Peyer's patch (tissue), 4 donors: ENCODE measurements at places on chromosomes 3 and 15. TPM values are rescaled to one million over a fixed set of nuclear protein-coding genes. Genes with fewer than 3 reads are reported as not detected.

VEPH1 gene
- total RNA-seq: 5.8 TPM

GLDN gene
- not detected for total RNA-seq

CYP8B1 gene
- total RNA-seq: not detected

ISLR gene
- 22.8 TPM for total RNA-seq

BCL2A1 gene
- total RNA-seq: not detected

NR1I2 gene
- total RNA-seq: 356 TPM

- H3K4me1 ChIP-seq: no peaks in the 10 kb centered on the region
- no peaks in the 10 kb centered on the region for H3K36me3 ChIP-seq
- DNase-seq: no peak
- no peak overlapping the region for H3K27ac ChIP-seq
These were observed 411.1 kb upstream of the RGMA start for GRCh38 chr15:93500155-93500554.

- no peaks in the 10 kb centered on the region for H3K27me3 ChIP-seq
- no peak overlapping the region for H3K4me3 ChIP-seq
- H3K27ac ChIP-seq: no peak overlapping the region
These were observed 558.3 kb downstream of the NR2F2 start for GRCh38 chr15:96888764-96889163.

DNA sequence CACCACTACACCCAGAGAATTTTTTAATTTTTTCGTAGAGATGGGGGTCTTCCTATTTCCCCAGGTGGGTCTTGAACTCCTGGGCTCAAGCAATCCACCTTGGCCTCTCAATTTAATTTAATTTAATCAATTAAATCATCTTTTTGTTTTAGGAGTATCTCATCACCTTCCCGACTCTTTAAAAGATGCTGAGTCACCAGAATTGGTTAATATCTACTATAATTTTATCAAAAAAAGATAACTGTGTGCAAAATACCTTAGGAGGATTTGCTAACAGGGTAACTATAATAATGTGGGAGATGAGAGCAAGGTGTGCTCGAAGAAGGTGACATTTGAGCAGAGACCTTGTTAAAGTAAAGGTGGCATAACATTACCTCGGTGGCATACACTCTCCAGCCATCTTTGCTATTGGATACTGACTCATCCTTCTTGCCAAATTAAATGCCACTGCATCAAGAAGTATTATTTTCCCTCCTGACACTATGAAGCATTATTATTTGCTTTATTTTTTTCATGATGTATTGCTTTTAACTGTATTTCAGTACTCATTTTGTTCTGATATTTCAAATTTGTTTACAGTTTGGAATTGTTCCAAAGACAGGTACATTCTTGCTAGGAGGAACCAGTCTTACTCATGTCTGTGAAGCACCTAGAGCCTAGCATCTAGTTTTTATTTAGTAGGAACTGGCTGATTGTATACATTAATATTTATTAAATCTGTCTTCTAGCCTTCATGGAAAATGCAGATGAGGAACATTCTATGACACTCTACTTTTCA is 200.7 kb downstream of the MBNL1 start:
- H3K4me3 ChIP-seq: no peak overlapping the region
- H3K27ac ChIP-seq: no peak overlapping the region
- peaks cover 10% of the 10 kb centered on the region for H3K36me3 ChIP-seq
- no peaks in the 10 kb centered on the region for H3K27me3 ChIP-seq
- peaks cover 4% of the 10 kb centered on the region for H3K4me1 ChIP-seq

- no peaks in the 10 kb centered on the region for H3K27me3 ChIP-seq
- H3K4me3 ChIP-seq: no peak overlapping the region
- no peaks in the 10 kb centered on the region for H3K4me1 ChIP-seq
- peaks cover 3% of the 10 kb centered on the region for H3K36me3 ChIP-seq
- no peak for DNase-seq
These were observed 16.0 kb downstream of the SEC61A1 start for GRCh38 chr3:128068156-128068620.

GRCh38 chr15:101597360-101597928 is 54.7 kb downstream of the TM2D3 start:
- no peak overlapping the region for H3K4me3 ChIP-seq
- DNase-seq: no peak
- H3K27me3 ChIP-seq: no peaks in the 10 kb centered on the region

DNA sequence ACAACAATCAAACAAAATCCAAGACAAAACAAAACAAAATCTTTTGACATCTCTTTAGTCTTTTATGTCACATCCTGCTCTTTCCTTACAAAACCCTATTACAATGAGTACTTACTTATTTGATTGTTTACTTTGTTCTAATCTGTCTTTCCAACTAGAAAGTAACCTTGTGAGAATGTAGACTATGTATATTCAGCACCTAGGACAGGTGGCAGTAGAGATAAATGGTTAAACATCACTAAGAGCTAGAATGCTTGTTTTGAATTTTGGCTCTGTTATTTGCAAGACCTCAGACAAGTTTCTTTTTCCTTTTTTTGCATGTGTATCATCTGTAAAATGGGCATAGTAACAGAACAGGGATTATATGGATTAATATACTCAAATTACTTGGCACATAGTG is 33.1 kb upstream of the NAALADL2 start:
- H3K27ac ChIP-seq: no peak overlapping the region
- H3K4me3 ChIP-seq: no peak overlapping the region
- no peaks in the 10 kb centered on the region for H3K36me3 ChIP-seq
- H3K27me3 ChIP-seq: no peaks in the 10 kb centered on the region
- H3K4me1 ChIP-seq: no peaks in the 10 kb centered on the region

DNA sequence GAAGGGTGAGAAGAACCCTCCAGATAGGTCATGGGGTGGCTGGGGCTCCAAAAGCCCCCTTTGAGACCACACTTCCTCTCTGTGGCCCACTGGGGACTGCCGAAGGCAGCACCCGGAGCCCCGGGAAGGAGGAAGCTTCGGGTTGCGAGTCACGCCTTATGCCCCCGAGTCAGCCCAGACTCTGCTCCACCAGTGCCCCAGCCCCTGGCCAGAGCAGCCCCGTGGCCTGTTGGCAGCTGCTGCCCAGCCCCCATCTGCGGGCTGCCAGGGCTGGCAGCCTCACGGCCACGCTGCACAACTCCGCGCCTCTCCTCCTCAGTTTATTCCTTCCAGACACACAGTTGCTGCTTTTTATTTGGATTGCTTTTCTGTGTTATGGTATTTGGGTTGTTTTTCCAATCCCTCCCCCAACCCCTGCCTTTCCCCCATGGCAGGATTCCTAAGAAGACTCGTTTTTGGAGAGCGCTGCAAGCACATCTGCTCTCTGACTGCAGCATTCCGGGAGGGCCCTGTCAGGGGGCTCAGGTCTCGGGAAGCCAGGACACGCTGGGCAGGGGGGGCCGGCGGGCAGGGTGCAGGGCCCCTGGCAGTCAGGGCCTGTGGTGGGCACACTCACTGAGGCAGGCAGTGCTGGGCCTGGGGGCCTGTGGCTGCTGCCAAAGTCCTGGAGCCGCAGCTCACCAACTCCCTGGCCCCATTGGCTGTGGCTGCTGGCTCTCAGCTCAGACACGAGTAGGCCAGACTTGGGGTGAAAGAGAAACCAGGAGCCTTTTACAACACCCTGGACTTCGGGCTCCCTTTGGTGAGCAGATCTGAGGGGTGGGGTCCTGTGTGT is 20.2 kb downstream of the MAGEF1 start:
- DNase-seq: peak; percentile 25
- no peaks in the 10 kb centered on the region for H3K4me1 ChIP-seq
- H3K36me3 ChIP-seq: no peaks in the 10 kb centered on the region
- peak overlapping the region; percentile 32 for H3K27ac ChIP-seq

DNA sequence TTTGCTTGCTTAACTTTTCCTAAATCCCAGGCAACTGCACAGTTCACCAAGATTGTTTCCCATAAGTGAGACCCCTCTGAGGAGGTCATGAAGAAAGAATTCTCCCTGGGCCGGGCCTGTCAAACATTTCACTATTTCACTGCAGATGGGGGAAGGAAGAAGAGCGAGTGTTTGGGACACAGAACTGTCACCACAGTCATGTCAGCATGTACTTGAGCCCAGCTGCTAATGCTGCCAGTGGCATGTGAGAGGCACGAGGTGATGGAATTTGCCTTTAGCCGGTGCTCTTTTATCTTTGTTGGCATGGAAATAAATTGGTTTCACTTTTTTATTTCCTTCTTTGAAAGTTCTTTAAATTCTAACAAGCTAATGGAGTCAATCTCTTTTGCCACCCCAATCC is 277.9 kb upstream of the GADL1 start:
- H3K4me1 ChIP-seq: no peaks in the 10 kb centered on the region
- no peaks in the 10 kb centered on the region for H3K27me3 ChIP-seq
- no peak overlapping the region for H3K27ac ChIP-seq
- no peaks in the 10 kb centered on the region for H3K36me3 ChIP-seq

GRCh38 chr3:71313844-71314243 is 269.7 kb downstream of the FOXP1 start:
- no peak for DNase-seq
- H3K4me3 ChIP-seq: no peak overlapping the region
- H3K27ac ChIP-seq: no peak overlapping the region
- H3K27me3 ChIP-seq: no peaks in the 10 kb centered on the region
- no peaks in the 10 kb centered on the region for H3K36me3 ChIP-seq

DNA sequence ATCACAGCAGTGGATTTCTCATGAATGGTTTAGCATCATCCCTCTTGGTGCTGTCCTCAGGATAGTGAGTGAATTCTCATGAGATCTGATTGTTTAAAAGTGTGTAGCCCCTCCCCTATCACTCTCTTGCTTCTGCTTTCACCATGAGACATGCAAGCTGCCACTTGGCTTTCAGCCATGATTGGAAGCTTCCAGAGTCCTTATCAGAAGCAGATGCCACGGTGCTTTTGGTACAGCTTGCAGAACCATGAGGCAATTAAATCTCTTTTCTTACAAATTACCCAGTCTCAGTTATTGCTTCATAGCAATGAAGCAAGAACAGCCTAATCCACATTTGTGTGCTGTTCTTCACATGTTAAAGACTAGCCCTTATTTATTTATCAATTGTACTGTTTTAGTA is 495.2 kb upstream of the EPHA6 start:
- H3K27ac ChIP-seq: no peak overlapping the region
- no peaks in the 10 kb centered on the region for H3K27me3 ChIP-seq
- no peak overlapping the region for H3K4me3 ChIP-seq
- H3K4me1 ChIP-seq: no peaks in the 10 kb centered on the region

DNA sequence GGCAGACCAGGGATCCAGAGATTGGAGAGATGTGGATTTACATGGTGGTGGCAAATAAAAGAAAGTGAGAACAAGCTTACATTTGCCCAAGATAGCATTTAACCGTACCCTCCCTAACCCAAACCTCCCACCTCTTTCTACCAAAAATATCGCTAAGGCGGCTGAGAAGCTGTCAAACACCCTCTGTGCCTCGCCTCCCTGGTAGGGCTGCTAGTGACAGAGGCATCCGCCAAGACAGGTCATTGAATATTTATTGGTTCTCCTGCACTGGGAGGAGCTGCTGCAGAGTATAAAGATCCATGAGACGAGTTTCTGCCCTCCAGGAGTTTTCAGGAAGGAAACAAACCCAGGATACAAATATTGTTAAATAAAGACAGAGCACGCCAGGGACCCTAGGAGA is 107.3 kb upstream of the TMC3 start:
- H3K4me1 ChIP-seq: no peaks in the 10 kb centered on the region
- no peak for DNase-seq
- no peaks in the 10 kb centered on the region for H3K36me3 ChIP-seq
- no peak overlapping the region for H3K27ac ChIP-seq

GRCh38 chr15:87962428-87962827 is 294.1 kb downstream of the NTRK3 start:
- H3K4me3 ChIP-seq: no peak overlapping the region
- no peak overlapping the region for H3K27ac ChIP-seq
- no peak for DNase-seq
- H3K36me3 ChIP-seq: no peaks in the 10 kb centered on the region

DNA sequence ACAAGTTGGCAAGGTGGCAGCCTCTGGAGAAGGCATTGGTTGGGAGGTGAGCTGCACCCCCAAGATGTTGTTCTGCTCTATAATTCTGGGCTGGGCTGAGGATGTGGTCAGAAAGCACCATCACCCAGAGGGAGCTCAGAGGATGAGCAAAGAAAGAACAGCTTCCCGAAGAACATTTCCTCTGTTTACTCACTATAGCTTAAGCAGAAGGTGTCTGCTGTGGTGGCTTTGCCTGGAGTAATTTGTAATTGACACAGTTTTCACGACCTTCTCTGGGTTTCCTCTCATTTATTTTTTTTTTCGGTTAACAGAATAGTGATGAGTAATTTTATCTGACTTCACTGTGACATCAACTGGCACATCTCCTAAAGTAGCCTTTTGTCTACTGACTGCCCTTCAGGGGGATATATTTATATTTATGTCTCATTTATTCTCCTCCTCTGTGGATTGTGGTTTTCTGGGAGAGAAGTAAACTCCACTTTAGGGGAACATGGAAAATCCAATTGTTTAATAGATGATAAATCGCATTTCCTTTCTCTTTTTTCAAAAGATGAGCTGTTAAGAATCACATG is 49.5 kb upstream of the ABHD17C start:
- H3K4me1 ChIP-seq: no peaks in the 10 kb centered on the region
- H3K27ac ChIP-seq: no peak overlapping the region

DNA sequence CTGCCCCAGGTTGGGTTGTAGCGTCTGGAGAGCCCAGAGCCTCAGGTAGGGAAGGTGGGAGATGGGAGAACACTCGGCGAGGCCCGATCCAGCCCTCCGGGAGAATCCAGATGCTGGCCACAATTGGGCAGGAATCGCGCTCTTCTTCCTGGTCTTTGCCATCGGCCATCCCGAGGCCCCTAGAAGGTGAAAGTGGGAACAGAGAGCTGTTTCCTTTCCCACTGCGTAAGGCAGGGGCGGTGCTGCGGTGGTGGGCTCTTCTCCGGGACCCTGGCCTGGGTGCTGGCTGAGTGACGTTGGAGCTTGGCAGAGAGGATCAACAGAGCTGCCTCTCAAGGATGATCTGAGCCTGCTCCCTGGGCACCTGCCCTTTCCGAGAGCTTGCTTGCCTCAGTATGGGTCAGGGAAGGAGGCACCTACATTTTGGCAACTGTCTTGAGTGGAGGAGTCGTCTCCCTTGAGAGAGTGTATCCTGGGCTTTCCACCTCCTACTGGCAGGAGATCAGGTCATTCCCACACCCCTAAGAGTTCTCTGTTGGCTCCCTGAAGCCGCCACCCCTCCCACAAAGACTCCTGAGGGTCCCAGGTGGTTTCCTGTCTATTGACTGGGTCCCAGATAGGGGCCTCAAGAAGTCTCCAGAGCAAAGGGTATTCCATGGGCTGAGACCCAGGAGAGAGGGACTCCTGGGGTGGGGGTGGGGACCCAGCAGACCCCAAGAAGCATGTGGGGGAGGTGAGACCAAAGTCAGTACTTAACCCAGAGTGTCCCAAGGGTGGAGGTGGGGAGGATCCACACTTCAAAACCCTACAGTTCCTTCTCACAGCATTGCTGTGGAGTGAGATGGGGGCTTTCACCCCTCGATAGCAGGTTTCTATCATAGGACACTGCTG is 1.6 kb downstream of the C15orf39 start:
- peak overlapping the region; percentile 96 for H3K4me3 ChIP-seq
- DNase-seq: no peak
- H3K27me3 ChIP-seq: no peaks in the 10 kb centered on the region
- peaks cover 25% of the 10 kb centered on the region for H3K4me1 ChIP-seq

DNA sequence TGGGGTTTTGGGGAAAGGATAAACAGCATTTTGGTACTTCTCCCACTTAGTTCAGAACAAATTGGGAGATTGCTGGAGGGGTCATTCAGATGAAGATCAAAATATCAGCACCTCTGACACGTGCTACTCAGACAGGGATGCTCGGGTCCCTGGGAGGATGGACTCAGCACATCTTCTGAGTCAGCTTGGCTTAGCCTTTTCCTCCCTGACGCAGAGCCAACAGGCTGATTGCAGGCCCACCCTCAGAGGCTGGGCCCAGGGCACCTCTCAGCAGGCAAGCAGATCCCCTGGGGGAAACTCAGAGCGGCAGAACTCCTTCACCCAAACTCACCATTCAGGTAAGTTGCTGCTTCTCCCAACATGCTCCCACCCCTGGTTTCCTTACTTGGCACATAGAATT is 304.9 kb downstream of the TLE3 start:
- H3K4me1 ChIP-seq: no peaks in the 10 kb centered on the region
- H3K36me3 ChIP-seq: no peaks in the 10 kb centered on the region
- H3K4me3 ChIP-seq: no peak overlapping the region
- DNase-seq: no peak
- H3K27ac ChIP-seq: no peak overlapping the region
